ENCODE measurements at places on chromosomes 2 and 18.

GRCh38 chr2:61535449-61535848 is 2.7 kb downstream of the XPO1 start:
- DNase-seq = no peak

DNA sequence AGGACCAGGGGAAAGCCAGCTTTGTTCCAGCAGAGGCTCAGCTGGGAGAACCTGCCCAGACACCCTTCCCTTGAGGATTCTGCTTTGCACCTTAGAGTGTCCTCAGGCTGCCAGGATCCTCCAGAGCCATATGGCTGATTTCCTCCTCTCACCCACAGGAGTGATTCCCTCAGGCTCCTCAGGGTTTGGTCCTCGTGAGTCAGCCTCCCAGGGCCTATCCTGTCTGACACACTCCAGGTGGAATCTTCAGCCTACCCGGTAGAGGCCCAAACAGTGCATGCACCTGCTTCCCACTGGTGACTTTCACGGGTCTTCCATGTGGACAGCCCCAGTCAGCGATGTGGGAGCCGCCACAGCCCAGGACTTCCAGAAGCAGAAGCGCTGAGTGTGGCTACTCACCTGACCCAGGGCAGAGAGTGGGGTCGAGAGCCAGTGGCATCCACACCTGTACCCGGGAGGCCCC is 73.3 kb downstream of the TFCP2L1 start:
- DNase-seq = no peak

- DNase-seq = no peak
Observed at GRCh38 chr2:62435720-62436119, 70.3 kb downstream of the TMEM17 start.

DNA sequence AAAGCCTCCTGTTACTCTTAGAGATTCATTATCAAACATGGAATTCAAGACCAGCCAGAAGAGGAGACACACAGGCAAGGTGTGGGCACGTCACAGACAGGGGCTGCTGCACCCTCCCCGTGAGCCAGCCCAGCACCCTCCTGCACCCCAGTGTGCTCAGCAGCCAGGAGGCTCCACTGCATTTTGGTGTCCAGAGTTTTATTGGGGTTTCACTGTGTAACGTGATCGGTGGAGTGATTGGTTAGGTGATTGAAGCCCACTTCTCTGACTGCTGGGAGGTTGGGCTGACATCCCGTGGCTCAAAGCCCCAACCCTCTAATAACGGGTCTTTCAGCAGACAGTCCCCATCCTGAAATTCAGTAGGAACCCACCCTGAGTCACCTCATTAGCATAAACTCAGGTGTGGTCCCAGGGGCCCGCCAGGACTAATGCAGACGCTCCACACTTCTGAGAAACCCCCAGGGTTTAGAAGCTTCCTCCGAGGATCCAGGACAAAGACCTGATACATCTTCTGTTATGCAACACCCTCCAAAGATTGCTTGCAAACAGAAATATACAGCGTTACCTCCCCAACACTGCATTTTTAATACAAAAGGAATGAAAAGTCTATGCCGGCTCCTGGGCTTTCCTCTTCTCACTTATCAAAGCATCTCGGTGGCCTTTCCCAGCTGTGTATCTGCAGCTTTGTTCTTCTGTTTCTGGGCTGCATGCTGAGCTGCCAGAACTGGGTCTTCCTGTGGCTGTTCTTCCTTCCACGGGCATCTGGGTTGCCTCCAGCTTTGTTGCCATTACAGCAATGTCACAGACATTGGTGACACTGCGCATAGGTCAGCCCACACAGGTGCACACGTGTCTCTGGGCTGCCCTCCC is 43.7 kb upstream of the SNED1 start:
- no peak for DNase-seq

DNA sequence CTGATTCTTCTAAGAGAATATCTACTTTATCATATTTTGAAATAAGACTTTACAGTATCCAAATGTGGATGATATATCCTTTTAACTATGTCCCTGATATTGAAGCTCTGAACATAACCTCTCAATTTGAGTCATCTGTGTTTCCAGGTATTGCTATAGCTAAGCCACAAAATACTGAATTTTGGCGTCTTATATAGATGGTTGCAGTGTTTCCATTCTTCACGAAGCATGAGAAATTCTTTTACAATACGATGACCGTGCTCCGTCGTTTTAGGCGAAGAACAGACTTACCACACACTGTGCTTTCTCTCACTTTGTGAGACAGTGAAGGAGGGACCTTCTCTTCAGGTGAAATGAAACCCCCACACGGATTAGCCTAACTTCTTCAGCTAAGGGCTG is 45.3 kb downstream of the LRRFIP1 start:
- DNase-seq = no peak

Data from CD4-positive, alpha-beta T cell treated with Interleukin-6 at 100 ng/mL for 8 hours (primary cell).